ENCODE measurements at places on chromosomes 12 and 14.

DNA sequence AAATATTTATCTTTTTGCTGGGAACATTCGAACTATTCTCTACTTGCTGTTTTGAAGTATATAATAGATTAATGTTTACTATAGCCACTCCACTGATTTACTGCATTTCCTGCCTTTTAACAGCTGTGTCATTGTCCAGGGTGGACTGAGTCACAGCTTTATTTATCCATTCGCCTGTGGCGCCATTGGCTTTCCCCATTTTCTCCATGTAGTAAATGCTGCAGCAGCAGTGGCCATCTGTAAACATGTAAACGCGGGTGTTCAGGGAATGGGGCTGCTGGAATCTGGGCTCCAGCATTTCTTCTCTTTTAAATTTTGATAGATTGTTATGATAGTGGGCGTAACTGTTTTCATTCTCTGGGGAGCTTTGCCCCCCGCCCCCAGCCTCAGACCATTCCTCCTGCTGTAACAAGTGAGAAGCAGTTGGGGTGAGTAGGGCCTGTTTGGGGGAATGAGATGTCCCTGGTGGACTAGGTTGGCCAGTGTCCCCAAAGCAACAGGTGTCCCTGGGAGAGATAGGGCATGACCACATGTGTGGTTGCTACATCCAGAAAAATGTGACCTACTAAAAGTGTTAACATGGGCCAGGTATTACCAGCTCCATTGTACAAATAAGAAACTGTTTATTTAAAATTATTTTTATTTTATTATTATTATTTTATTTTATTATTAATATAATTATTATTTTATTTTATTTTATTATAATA lies 32.9 kb downstream of the RIN3 start:
- DNase-seq: peak; percentile 5

DNA sequence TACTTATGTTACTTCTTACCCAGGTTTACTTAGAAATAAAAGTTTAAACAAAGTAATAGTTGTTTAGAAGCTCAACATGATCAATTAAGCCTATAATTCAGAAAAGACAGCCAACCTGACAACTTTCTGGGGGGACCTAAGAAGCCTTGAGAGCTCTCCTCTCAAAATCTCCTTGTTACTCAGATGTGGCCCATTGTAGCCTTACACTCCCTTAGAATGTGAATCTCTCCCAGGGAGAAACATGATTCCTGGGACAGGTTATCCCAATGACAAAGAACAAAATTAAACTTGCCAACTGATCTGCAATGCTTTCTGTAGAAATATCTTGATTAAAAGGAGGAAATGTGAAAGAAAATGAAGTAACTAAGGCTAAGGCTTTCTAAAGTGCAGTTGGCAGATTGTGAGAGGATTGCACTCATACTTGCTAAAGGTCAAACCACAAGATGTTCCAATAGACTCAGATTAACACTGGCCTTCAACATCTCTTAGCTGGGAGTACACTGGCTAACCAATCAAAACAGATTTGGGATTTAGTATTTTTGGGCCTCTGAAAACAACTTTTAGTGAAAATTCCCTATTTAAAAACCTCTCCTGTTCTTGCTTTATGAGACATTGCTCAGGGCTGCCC lies 72.3 kb upstream of the TMX1 start:
- DNase-seq: no peak

- no peak for DNase-seq
Measured at GRCh38 chr14:92582706-92583452, 69.3 kb downstream of the RIN3 start.

DNA sequence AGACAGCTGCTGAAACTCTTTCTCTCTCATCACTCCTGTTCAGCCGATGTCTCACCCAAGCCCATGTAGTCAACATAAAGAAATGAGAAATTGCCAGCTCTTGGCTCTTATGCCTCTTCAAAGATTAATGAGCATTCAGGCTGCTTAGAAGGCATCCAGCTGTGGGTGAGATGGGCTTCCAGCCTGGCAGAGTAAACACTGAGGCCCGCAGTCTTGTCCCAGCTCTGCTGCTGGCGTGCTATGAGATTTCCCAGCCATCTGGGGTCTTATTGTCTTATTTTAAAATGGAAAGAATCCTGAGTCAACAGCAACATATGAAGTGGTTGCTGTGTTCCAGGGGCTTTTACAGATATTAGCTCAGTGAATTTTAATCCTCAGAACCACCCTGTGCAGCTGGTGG lies 12.6 kb downstream of the RXYLT1 start:
- DNase-seq: no peak

- peak; percentile 34 for DNase-seq
Measured at GRCh38 chr14:21248739-21249411, 20.4 kb downstream of the HNRNPC start.

DNA sequence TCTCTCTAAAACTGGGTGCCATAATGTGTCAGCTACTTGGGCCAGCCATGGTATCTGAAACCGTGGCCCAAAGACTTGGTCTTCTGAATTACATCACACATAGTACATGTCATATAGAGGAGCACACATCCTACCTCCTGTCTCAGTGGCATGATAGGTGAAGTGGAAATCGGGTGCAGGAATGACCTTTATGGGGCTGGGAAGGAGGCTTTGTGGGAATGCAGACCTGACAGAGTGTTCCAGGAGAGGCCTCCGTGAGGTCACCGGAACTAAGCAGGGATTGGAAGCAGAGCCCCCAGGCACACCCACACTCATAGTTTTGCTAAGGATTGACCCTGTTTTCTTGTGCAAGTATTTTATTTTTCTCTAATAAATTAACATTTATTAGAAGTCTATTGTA lies 82.6 kb downstream of the NTF3 start:
- no peak for DNase-seq

GRCh38 chr14:29462321-29462720 lies 465.3 kb downstream of the PRKD1 start:
- no peak for DNase-seq

GRCh38 chr12:39587225-39587624 lies 32.4 kb downstream of the ABCD2 start:
- DNase-seq: peak; percentile 43

DNA sequence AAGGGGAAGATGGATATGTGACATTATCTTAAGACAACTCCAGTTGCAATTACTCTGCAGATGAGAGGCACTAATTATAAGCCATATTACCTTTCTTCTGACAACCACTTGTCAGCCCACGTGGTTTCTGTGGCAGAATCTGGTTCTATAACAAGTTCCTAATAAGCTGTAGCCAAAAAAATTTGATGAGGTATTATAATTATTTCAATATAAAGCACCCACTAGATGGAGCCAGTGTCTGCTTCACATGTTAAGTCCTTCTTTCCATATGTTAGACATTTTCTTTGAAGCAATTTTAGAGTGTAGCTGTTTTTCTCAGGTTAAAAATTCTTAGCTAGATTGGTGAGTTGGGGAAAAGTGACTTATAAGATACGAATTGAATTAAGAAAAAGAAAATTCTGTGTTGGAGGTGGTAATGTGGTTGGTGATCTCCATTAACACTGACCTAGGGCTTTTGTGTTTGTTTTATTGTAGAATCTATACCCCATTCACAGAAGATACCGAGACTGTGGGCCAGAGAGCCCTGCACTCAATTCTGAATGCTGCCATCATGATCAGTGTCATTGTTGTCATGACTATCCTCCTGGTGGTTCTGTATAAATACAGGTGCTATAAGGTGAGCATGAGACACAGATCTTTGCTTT lies 36.9 kb downstream of the PSEN1 start:
- DNase-seq: peak; percentile 74

GRCh38 chr14:91415794-91416743 lies 1.6 kb downstream of the CCDC88C start:
- DNase-seq: peak; percentile 46

DNA sequence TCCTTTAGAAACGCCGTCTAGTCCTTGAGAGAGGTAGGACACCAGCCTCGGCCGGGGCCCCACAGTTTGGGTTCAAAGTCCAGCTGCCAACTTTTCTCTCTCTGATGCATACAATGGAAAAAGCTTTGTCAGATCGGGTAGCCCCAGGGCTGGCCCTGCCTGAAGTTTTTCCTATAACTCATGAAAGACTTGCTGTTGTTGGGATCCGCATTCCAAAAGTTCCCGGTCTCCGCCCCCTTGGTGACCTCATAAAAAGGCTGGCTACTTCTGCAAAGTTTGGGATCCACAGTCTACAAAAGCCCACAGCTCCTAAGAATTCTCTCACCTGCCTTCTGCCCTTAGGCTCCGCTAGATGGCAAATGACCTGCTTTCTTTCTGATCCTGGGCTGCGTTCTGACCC lies 35.3 kb upstream of the CLEC6A start:
- DNase-seq: no peak

GRCh38 chr14:21059842-21060613 lies 2.4 kb downstream of the RNASE8 start:
- DNase-seq: no peak

GRCh38 chr14:105385322-105385637 lies 13.1 kb upstream of the TEX22 start:
- DNase-seq: no peak

DNA sequence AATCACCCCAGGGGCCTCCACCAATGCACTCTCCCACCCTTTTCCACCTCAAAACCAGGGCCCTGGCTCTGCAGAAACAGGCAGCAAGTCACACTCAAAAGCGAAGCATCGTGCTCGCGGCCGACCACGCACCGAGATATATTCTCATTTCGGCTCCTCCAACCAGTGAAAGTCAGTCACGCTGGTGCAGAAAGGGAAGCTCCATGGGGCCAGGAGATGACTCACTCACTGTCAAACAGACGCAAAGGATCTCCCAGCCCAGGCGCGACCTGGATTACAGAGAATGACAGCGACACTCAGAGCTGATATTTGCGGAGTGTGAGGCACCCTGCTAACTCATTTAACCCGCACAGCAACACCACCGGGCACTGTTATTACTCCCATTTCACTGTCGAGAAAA lies 173.6 kb downstream of the CALM1 start:
- no peak for DNase-seq

DNA sequence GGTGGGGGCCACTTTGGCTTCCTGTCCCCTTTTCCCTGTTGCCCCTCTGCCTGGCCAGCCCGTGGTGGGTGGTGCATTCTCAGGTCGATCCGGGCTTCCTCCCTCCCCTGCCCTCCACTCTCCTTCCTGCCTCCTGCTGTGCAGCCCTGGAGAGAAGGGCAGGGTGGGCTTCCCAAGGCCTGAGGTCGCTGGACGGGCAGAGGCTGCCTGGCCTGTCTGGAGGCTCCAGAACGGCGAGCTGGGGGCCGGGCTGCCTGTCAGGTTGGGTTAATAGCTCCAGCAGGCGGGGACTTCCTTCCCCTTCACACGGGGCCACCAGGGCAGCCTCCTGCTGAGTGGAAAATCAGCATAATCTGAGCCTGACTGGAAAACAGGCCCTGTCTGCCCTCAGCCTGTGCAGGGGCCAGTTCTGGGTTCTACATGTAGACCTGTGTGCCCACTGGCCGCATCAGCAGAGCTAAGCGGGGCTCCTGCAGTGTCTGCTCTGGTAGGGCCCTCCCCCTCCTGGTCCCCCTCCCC lies 11.3 kb downstream of the KIF26A start:
- DNase-seq: no peak

- peak; percentile 45 for DNase-seq
Measured at GRCh38 chr14:58607952-58608317, 29.8 kb upstream of the DACT1 start.

- DNase-seq: no peak
Measured at GRCh38 chr14:22497671-22498093, 91.3 kb downstream of the DAD1 start.

GRCh38 chr12:77940567-77940966 lies 109.9 kb downstream of the NAV3 start:
- peak; percentile 85 for DNase-seq

Measured in RKO (cell line).